Activated CD4-positive, alpha-beta T cell treated with anti-CD3 and anti-CD28 coated beads, Interleukin-2, amount 10 ng/mL, durations not matched to agents 24 days and 14 days (primary cell): ENCODE measurements at places on chromosomes 12 and 14. TPM values are rescaled to one million over a fixed set of nuclear protein-coding genes. Genes with fewer than 3 reads are reported as not detected.

The HNRNPC gene
- 1,009 and 1,054 TPM in 2 replicates for total RNA-seq

- no peak for DNase-seq
Measured at GRCh38 chr12:78793982-78794381, 70.6 kb upstream of the SYT1 start.

The RHOJ gene
- not detected in 2 replicates for total RNA-seq

DNA sequence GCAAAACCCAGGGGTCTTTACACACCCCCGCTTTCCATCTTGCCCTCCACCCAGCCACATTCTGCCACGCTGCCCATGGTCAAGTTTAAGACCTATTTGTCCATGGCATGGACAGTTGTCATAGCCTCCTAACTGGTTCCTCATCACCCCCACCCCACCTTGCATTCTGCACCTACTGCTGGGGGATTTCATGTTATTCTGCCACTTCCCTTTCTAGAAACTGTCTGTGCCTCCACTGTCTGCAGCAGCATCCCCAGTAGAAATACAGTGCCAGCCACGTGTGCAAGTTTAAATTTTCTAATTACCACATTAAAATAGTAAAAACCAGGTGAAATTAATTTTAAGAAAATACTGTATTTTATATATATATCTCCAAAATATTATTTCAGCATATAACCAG is 63.2 kb downstream of the WDR20 start:
- no peak for DNase-seq

DNA sequence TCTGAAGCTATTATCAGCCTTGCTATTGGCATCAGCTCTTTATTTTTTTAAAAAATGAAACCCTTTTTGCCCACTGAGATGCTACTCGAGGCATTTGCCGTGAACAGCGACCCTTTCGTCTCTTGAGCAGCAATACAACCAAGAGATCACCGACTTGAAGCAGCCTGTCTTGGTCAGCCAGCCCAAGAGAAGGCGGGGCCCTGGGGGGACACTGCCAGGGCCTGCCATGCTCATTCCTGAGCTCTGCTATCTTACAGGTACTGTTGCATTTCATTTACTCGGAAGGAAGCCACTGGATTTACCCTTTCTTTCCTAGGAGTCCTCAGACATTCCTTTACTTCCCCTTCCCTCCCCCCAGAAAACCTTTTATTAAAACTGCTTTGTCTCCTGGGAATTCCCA is 16.7 kb downstream of the PIWIL1 start:
- no peak for DNase-seq

DNA sequence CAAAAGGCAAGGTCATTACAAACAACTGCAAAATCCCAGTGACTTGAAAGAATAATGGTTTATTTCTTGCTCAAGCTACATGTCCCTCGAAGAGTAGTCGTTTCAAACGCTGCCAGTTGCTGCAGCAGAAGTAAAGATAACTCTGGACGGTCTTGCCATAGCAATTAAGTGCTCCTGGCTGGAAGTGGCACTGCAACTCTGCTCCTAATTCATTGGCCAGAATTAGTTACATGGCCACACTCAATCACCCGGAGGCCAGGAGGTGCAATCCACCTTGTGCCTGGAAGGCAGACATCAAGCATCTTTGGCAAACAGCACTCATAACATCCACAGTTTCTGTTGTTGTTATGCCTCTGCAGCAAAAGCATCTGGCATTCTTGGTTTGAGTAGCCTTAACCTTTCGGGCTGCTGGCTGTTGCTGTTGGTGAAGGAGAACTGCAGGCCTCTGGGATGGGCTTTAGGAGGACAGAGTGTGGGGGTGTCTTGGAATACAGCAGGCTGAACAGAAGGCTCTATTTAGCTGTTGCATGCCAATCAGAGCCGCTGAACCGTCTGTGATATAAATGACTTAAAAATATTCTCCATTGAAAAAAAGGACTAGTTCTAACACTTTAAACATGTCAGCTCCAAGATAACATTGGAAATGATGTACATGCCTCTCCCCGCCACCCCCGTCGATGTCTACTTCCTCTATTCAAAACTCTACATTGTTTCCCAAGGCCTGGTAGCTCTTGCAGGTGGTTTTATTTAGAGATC is 123.5 kb upstream of the DYRK2 start:
- no peak for DNase-seq

DNA sequence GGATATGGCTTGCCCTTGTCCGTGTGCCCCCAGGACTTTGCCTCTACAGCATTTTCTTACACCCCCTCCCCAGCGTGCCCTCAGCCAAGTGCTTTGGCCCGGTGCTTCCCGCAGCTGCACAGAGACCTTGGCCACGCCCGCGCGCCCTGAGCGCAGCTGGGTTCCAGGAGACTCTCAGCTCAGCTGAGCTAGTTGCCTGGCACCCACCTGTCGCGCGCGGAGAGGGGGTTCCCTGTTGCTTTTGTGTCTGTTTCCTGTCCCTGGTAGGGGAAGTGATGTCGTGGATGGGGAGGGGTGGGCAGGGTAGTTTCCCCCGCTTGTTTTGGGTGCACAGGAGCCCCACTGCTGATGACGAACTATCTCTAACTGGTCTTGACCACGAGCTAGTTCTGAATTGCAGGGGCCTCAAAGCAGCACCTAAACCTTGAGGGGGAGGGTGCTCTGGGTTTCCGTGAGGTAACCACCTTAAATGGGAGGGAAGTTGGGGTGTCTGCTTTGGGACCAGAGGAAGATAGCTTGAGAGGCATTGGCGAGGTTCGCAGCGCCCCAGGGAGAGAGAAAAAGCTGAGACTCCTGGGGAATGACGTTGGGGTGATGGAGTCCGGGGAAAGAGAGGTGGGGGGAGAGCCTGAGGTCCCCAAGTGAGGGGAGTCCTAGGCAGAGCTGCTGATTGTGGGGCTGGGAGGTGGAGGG is 1.5 kb downstream of the DIO3 start:
- no peak for DNase-seq

The HCAR2 gene
- 0.26 and 0.47 TPM in 2 replicates for total RNA-seq

GRCh38 chr14:73824536-73824935 is 27.1 kb upstream of the PTGR2 start:
- no peak for DNase-seq

DNA sequence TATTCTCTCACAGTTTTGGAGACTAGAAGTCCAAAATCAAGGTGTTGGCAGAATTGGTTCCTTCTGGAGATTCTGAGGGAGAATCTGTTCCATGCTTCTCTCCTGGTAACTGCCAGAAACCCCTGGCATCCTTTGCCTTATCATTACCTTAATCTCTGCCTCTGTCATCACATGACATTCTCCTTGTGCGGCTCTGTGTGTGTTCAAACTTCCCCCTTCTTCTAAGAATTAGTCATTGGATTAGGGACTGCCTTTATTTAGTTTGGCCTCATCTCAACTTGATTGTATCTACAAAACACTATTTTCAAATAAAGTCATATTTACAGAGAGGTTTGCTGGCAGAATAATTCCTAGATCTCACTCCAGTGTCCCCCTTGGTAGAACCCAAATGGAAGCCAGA is 68.9 kb downstream of the ZNF641 start:
- DNase-seq: no peak

The SALL2 gene
- total RNA-seq: 1.6 and 1.7 TPM in 2 replicates

DNA sequence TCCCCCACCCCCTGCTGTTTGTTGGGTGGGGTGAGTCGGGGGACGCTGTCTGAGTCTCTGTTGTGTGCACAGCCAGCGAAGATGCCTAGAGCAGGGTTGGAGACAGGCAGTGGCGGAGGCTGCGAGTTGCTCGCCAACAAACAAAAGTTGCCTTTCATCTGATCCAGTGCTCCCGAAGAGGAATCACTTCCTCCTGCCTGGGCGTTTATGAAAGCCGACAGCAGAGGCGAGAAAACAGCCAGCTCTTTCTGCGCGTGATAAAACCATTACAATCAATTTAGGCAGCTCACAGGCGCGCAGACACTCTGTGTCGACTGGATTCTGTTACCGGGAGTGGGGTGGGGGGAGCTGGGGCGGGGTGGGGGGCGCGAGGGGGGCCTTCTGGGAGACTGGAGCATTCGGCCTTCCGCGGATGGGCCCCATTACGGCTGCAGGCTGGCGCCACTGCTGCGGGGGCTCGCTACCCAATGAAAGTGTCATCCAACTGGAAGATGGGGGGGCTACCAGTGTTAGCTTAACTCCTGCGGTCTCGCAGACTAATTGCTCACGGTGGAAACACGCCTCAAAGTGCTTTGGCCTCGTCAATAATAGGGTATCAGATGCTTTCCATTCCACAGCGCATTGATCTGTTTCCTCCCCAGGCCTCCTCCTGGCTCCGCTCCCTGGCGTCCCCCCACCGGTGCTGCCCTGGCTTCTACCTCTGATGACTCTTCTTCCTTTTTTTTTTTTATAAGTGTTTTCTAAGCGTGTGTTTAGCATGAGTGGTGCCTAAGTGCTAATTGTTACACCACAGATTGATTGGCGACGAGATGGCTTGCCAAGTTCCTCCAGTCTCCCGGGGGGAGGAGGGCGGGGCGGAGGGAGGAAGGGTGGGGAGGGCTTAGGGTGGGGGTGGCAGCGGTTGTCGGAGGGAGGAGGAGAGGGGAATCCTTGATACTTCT is 678.4 kb downstream of the MED13L start:
- no peak for DNase-seq

The ORAI1 gene
- 58.3 and 61.8 TPM in 2 replicates for total RNA-seq

The ACOT6 gene
- not detected in 2 replicates for total RNA-seq

- DNase-seq: no peak
Measured at GRCh38 chr12:93360688-93361087, 17.0 kb upstream of the NUDT4 start.

- no peak for DNase-seq
Measured at GRCh38 chr12:94074216-94074979, 74.0 kb upstream of the PLXNC1 start.

DNA sequence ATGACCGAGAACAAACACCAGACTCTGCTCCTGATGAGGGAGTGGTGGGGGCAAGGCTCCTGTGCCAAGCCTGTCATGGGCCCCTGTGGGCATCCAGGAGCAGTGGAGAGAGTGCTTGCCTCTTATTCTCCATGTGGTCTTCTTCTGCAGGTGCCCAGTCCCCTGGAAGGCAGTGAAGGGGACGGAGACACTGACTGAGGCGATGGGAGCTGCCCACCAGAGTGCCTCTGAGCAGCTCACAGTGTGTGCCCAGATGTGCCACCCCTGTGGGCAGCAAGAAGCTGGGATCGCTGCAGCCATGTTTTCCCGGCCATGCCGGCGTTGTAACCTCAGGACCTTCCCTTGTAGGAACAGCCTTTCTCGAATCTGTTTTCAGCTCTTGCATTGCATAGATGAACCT is 6.4 kb upstream of the EP400 start:
- no peak for DNase-seq

The MUCL1 gene
- total RNA-seq: 0.54 and 0.84 TPM in 2 replicates

- DNase-seq: no peak
Measured at GRCh38 chr14:38583471-38583870, 327.6 kb upstream of the CLEC14A start.

The DPF3 gene
- total RNA-seq: 1.5 and 2.8 TPM in 2 replicates

The BICDL1 gene
- 148 and 154 TPM in 2 replicates for total RNA-seq

- DNase-seq: no peak
Measured at GRCh38 chr14:102252834-102253801, 51.8 kb downstream of the MOK start.

DNA sequence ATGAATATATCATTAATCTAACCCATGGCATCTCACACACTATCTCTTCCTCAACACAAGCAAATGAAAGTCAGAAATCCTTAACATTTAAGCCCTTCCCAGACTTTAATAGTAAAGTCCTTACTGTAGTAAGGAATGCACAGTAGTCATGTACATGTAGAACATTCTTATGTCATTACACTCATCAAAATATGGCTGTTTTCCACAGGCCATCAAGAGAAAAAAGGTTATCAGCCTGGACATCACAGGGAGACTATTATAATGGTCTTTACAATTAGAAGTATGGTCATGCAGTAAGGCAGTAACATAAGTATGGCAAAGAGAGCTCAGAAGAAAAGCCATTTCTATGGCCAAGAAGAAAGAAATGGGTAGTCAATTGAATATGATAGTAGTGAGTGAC is 121.2 kb downstream of the SLC6A15 start:
- no peak for DNase-seq

DNA sequence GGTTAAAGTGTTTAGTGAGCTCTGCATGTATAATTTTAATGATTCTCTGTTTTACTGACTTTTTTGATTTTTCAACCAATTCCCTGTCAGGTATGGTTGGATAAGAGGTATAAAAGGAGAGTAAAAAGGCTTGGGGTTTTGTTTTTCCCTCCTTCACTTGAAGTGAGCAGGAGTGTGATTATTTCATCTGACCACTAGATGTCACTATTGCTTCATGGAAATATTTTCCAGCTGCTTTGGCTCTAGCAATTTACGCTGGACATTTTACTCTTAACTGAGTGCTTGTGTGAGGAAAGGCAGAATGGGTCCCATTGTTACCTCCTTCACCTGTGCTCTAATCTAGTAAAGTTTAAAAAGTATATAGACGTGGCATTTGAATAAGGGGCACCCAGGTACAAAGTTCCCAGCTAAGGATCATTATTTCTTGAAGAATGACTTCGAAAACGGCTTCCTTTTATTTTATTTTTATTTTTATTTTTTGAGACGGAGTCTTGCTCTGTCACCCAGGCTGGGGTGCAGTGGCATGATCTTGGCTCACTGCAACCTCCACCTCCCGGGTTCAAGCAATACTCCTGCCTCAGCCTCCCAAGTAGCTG is 66.5 kb downstream of the TBC1D30 start:
- DNase-seq: peak; percentile 70

GRCh38 chr12:2876431-2877046 is 435 bp downstream of the FOXM1 start:
- DNase-seq: peak; percentile 78

- DNase-seq: no peak
Measured at GRCh38 chr14:32481707-32482106, 152.6 kb downstream of the AKAP6 start.

The SYNE3 gene
- total RNA-seq: 45.2 and 46.3 TPM in 2 replicates

The CPSF2 gene
- 111 and 120 TPM in 2 replicates for total RNA-seq

GRCh38 chr12:53994264-53995001 is 5.5 kb upstream of the HOXC9 start:
- no peak for DNase-seq

The PLCZ1 gene
- total RNA-seq: not detected in 2 replicates

DNA sequence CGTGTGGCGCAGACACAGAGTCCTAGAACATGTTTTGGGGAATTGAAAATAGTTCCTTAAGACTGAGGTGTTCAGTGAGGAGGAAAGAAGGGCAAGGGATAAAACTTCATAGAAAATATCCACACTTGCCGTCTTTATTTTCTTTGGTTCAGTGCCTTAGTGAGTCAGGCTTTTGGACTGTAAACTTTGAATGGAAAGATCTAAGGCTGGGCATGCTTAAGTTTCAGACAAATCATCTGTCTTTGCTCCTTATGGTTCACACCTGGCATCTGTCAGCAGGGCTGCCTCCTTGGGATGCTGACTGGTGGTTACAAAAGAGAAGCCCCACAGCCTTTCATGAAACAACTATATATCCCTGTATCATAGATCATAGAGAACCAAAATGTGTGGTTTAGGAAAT is 136.3 kb upstream of the PRICKLE1 start:
- no peak for DNase-seq
